Right ventricle myocardium inferior (tissue), 1 donor: ENCODE measurements at places on chromosomes 5 and 9. TPM values are rescaled to one million over a fixed set of nuclear protein-coding genes. Genes with fewer than 3 reads are reported as not detected.

- no peak for DNase-seq
Measured at GRCh38 chr9:107312376-107313050, 29.4 kb downstream of the RAD23B start.

- no peak for DNase-seq
Measured at GRCh38 chr5:23330726-23331125, 176.7 kb upstream of the PRDM9 start.

- no peak for DNase-seq
Measured at GRCh38 chr5:72346398-72346797, 26.2 kb downstream of the PTCD2 start.

DNA sequence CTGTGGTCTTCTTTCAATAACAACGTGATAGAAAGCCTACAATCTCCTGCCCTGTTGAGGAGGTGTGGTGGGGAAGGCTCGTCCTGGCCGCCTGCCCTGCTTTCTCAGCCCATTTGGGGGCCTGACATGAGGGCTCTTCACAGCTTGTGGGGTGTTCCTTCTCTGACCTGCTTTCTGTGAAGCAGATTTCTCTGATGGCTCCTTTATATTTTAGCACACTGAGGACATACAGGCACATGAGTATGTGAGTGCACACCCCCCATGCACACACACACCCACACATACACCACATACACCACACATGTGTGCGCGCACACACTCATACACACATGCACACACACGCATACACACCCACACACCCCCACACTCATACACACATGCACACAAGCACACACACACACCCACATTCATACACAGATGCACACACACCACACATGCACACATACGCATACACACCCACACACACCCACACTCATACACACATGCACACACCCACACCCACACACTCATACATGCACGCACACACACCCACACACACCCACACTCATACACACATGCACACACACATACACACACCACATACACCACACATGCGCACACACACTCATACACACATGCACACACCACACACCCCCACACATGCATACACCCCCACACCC, 117.5 kb downstream of the COL5A1 start:
- no peak for DNase-seq

DNA sequence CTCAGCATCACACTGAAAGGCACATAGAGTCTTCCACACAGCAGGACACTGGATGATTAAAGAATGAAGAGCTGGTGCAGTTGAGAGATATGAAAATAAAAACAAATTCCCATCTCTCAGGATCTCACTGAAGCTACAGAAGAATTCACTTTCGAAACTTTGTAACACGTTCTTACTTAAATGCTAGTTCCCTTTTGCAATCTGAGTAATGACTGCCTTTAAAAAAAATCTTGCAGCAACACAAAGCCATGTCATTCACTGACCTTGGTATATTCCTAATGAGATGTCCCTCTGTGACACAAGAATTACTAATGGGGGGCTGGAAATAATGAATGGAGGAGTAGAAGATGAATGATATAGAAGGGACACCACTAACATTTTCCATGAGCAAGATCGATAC, 201.8 kb downstream of the GLIS3 start:
- DNase-seq, result no peak

GRCh38 chr5:56142233-56142613, 90.9 kb downstream of the ANKRD55 start:
- no peak for DNase-seq

DNA sequence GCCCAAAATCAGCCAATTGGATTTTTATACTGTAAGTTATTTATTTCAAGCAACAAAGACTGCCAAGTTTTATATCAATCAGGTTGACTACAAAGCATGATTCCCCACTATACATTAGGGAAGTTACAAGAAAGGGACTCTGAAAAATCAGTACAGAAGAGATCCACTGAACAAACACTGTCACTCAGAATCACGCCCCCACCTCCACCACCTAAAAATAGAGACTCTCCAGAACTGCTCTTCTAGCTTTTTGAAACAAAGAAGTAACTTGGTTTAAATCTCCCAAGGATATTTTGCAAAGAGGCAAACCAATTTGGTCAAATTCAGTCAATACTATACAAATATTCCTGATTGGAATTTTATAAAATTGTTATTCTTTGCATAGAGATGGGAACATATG, 438.0 kb downstream of the HTR1A start:
- no peak for DNase-seq

DNA sequence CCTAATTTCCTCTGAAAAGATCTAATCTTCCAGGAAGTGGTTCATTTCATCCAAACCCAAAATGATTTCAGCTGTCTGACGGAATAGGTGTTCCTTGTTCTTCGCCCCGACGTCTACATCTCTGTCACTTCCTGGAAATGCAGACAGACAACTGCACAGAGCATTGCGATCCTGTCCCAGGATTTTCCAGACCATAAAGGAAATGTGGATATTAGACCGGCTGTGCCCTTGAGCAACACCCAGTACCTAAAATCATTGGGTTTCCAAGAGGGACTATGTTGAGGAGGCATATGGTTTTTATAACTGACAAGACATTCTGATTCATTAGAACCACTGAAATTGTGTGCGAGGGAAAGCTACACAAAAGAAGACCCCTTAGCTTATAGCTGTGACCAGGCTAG, 74.2 kb downstream of the MSX2 start:
- no peak for DNase-seq

FAXDC2 gene
- 27.6 TPM for total RNA-seq

SCGB3A2 gene
- not detected for total RNA-seq
